ENCODE measurements at places on chromosomes 1 and 21.

GRCh38 chr1:44422161-44422560, 17.1 kb downstream of the RNF220 start:
- no peak for DNase-seq

GRCh38 chr1:89550995-89551394, 26.4 kb downstream of the LRRC8B start:
- no peak for DNase-seq

DNA sequence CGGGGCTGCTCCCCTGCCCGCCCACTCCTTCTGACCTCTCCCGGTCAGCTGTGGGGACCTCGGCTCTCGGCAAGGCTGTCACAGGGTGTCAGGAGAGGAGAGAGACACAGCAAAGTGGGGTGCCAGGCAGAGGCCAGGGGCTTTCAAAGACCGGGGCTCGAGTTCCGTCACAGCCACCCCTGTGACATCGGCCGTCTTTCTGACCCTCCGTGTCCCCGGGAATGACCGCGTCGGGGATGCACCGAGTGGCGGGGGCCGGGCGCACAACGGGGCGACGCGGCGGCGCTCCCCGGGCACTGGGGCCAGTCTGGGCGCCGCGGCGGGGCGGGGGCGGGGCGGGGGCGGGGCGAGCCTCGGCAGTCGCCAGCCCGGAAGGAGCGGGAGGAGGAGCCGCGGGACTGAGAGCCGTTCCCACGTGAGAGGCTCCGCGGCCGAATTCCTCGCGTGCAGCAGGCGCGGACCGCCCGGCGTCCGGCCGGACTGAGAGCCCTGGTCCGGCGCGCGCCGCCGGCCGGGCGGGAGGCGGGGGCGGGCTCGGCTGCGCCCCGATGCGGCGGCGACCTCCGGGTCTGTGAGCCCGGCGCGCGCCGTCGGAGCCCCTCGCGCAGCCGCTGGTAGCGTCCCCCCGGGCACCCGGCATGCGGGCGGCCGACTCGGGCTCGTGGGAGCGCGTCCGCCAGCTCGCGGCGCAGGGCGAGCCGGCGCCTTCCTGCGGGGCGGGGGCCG, 229.7 kb upstream of the TMEM51 start:
- DNase-seq: no peak

DNA sequence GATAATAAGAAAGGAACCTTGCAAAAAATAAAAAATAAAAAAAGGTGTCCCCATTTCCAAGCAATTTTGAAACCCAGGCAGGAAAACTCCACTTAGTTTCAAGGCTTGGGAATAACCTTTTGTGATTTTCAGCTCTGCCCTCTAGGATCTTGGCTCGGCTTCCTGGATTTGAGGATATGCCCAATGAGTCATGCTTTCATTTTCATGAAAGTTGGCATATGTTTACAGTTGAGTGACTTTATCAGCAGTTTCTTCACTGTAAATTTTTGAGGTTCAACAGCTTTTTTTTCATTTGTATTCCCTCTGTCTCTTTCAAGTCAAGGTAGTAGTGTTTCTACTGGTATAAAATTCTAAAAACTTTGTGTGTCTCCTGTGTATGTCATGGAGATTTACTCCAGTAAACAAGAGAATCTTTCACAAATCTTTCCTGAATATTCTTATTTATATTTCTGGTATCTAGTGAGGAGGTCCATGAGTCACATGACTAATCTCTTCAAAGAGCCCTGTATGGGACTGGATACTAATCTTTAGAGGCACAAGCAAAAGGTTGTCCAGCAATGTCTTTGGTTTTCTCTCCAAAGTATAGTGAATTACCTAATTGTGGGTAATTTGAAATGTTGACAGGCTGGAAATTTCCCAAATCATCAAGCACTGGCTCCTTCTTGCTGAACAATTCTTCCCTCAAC, 335.3 kb downstream of the BRINP2 start:
- no peak for DNase-seq

GRCh38 chr1:239657291-239657690, 270.9 kb downstream of the CHRM3 start:
- DNase-seq: no peak

- no peak for DNase-seq
These were observed 60.6 kb downstream of the GNG4 start for GRCh38 chr1:235588916-235589515.

DNA sequence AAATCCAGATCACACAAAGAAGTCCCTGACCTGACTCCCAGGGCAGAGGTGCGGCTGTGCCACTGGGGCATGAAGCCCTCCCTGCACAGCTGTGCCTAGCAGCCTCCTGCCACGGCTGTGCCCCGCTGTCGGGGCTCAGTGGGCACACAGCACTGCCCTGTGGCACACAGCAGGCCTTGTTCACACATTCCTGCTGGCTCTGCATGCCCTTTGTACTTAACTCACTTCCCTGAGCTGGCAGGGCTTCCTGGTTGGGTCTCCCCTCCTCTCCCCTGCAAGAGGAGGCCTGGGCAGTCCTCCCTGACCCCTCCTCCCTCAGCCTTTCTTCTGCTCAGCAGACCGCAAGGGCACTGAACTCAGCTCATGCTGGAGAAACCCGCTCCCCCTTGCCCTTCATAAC, 14.8 kb downstream of the LHX4 start:
- no peak for DNase-seq

DNA sequence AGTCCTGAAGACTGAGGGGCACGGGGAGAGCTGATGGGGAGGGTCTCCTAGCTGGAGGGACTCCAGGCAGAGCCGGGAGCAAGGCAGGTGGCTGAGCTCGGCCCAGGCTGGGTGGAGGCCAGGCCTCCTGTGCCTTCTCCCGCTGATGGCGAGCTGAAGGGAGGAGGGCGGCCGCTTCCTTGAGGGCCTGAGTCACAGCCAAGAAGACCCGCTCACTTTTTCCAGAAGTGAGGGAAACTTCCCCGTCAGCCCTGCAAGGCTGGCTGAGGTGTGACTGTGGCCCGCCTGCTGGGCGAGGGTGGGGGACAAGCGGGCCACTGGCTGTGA, 1.7 kb upstream of the VWA1 start:
- DNase-seq: no peak

DNA sequence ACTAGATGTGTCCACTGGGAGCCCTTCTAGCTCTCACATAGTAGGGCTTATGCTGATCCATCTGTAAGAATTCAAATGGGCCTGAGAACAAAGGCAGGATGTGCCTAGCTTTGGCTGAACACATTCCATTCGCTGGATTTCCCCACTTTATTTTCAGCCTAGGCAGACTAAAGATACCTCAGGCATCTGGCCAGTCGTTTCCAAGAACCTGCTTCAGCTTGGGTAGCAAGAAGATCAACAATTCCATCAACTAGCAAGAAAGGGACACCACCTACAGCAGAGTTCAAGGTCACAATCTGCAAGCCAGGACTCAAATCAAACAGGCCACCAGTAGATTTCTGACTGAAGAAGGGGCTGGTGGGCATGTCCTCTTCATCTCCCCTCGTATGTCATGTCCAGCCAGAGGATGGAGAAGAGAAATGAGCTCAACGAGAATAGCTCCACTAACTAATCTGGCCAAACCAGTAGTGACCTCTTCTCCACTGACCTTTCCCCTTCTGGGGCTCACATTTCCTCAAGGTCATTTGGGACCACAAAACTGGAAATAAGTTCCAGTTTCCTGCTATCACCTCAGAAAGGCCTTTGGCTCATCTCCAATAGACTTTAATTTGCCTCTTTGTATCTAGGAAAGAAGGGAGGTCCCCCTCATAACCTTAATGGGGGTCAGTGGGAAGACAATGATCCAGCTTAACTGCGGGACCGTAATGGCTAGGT, 14.2 kb downstream of the TXNIP start:
- no peak for DNase-seq
